ENCODE measurements at places on chromosomes 7 and 10.

- DNase-seq = peak; percentile 21
These were observed 163.1 kb downstream of the SLIT1 start for GRCh38 chr10:97022616-97023015.

DNA sequence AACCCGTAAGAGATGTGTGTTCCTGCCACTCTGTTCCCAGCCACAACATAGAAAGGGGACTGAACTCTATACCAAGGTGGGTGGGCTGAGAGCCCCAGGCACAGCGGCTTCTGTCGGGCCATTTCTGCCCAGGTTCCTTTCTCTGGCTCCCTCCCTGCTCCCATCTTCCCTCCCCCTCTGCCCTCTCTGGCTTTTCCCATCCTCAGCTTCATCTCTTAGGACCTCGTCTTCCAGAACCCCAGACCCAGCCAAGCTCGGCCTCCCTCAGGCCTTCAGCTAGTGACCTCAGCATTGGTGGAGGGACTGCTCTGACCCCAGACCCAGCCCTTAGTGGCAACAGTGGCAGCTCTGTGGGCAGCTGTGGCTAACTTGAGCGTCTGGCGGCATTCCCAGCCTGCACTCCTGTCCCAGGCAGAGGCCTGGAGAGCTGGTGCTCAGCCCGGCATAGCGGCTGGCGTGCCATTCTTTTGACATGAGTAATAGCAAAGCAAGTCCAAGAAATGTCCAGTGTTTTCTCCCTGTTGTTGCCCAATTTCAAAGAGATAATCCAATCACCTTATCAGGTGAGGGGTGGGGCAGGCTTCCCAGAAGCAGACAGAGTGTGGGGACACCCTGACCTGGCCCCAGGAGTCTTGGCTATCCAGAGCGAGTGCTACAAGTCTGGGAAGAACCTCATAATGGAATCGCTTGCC, 15.9 kb downstream of the PTPRE start:
- no peak for DNase-seq

- DNase-seq = no peak
These were observed 135.9 kb upstream of the MBL2 start for GRCh38 chr10:52908478-52908877.

- DNase-seq = no peak
These were observed 63.0 kb downstream of the TCERG1L start for GRCh38 chr10:131248376-131249165.

DNA sequence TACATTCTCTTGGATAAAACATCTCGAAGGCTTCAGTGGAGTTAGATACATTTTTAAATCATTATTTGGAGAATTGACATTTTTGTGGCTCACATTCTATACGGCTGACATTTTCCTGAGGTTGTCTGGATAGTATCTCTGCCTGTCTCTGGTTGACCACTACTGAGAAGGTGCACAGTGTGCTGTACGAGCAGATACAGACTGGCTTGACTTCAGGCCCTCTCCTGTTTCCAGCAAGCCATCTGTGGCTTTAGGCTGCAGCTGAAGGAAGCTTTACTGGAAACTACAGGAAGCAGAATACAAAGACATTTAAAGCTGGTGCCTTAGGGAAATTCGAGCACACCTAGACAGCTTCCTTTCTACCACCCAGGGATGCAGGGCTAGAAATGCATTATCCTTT, 39.3 kb upstream of the RSU1 start:
- DNase-seq = no peak
